Heart left ventricle (tissue), 16 donors: ENCODE measurements at places on chromosomes 13 and 19. TPM values are rescaled to one million over a fixed set of nuclear protein-coding genes. Genes with fewer than 3 reads are reported as not detected.

CEACAM4 gene
- polyA plus RNA-seq: 0.49 TPM

C19orf81 gene
- polyA plus RNA-seq: not detected

GRCh38 chr13:94660695-94661326 is 51.5 kb downstream of the SOX21 start:
- no peak for DNase-seq

IL4I1 gene
- polyA plus RNA-seq: not detected

FFAR3 gene
- polyA plus RNA-seq: 0.15 TPM

TMPRSS9 gene
- polyA plus RNA-seq: 0.19 TPM

SBK3 gene
- 12.4 TPM for polyA plus RNA-seq
